ENCODE measurements at places on chromosomes 12 and 14.

GRCh38 chr14:55858604-55859003 is 259.6 kb upstream of the PELI2 start:
- DNase-seq = no peak

DNA sequence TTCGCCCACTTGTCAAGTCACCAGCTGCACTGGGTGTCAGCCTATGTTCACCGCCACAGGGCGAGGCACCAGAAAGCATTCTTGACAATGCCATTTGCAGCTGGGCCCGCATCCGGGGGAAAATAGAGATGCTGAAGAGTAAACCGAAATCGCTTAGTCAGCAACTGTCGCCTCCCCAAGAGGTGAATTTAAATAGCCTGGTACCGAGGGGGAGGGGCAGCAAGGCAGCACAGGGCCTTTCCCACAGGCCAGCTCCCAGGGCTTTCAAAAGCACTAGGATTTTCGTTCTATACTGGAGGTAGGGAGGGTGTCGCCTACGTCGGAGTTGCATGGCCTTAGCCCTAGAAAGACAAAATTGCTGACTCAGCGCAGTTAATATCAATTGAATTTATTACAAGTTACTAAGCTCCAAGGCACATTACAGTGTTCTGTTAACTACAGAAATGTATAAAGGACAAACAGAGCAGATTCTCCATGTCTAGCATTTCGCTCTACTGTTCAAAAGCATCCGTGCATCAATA is 4.3 kb downstream of the IRF2BPL start:
- peak; percentile 65 for DNase-seq

- peak; percentile 88 for DNase-seq
These were observed 16.6 kb downstream of the HIP1R start for GRCh38 chr12:122851820-122852219.

- DNase-seq = no peak
These were observed 1157.2 kb downstream of the TMEM121 start for GRCh38 chr14:106683631-106684030.

- no peak for DNase-seq
These were observed 395.0 kb downstream of the ZFP36L1 start for GRCh38 chr14:68397822-68398221.

DNA sequence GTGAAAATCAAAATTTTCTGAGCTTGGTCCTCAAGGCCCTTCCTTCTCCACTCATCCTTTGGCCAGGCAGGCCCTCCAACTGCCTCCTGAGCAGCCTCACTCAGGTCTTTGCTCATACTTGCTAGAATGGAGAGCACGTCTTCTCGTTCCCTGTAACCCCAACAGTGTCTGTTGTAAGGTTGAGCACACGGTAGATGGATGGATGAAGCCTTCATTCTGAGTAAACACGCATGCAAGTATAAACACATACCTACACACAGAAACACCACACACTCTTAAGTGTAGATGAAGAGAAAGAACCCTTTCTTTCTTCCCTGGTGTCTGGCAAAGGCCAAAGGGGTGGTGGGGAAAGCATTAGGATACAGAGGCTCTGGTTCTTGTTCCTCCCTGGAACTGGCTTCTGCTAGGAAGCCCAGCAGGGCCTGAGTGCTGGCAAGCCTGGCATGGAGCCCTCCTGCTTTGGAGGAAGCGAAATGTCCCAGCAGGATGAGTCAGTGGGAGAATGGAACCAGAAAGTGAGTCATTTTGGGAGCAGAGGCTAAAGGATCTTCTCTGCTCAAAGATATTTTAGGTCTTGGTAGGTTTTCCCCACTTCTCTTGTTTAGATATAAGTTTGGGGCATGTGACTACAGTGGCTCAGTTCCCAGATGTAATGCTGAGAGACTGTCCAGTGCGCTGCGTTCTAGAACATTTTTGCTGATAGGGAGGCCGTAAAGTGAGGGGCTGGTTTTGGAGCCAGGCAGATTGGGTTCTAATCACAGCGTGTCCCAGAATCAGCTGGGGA is 127.4 kb downstream of the CACNA1C start:
- peak; percentile 80 for DNase-seq

GRCh38 chr12:46160101-46160980 is 108.5 kb downstream of the SLC38A1 start:
- peak; percentile 90 for DNase-seq

DNA sequence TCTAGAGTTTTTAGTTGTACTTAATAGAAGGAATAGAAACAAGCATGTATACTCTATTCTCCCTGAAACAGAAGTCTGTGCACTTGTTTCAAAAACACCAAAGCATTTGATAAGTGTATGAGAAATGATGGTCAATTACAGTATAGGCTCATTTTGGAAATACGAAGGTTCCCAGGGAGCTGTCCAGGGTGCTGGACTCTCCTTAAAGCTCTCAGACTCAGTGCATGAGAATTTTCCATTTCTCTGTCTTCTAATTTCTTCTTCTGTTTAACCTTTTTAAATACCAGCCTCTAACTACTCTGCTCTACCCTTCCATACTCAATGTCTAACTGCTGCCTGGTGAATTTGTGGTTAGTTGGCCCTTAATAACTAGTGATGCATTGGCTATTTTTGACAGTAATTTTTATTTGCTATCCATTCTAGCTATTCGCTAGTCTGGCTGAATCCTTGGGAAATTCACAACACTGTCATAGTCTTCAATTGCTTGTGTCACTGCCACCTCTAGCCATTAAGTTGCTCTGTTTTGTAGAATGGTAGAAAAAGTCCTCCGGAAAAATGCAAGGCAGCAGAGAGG is 229.2 kb downstream of the NRXN3 start:
- DNase-seq = no peak

- no peak for DNase-seq
These were observed 7.6 kb upstream of the EXD2 start for GRCh38 chr14:69183735-69184134.

DNA sequence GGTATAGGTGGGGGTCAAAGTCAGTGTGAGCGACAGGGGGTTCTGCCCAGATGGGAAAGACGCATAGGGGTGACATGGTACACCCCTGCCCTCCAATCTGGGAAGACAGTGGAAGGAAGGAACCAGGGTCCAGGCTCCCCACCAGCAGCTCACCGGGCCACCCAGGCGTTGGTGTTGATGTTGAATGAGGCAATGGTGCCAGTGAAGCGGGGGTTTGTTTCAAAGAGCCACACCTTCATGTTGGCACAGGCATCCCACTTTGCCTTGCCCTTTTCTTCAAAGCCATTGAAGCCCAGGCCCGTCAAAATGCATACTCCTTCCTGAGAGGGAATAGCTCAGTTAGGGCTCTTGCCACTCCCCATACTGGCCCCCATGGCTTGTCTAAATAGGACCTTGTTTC is 7.5 kb downstream of the EMG1 start:
- DNase-seq = no peak

GRCh38 chr12:62372825-62373224 is 93.8 kb upstream of the MON2 start:
- DNase-seq = no peak

- no peak for DNase-seq
These were observed 452.2 kb upstream of the RPL10L start for GRCh38 chr14:47103771-47104170.

- DNase-seq = no peak
These were observed 41.6 kb downstream of the TRHDE start for GRCh38 chr12:72313806-72314205.

- no peak for DNase-seq
These were observed 49.7 kb downstream of the LRIG3 start for GRCh38 chr12:58870595-58870994.

DNA sequence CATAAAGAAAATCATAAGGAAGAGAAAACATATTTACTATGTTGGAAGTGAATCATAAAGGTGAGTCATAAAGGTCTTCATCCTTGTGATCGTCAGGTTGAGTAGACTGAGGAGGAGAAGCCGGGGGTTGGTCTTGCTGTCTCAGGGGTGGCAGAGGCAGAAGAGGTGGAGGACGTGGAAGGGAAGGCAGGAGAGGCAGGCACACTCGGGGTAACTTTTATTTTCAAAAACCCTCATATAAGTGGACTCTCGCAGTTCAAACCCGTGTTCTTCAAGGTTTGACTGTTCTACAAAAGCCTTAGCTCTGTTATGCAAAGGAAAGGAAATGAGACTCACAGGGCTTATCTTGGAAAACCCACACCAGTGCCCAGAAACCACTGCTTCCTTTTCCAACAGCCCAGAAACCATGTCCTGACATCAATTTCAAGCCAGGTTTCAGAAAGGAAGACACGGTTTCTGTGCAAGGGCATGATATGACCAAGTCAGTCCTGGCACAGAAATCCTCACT is 14.0 kb downstream of the SMCO2 start:
- peak; percentile 67 for DNase-seq

DNA sequence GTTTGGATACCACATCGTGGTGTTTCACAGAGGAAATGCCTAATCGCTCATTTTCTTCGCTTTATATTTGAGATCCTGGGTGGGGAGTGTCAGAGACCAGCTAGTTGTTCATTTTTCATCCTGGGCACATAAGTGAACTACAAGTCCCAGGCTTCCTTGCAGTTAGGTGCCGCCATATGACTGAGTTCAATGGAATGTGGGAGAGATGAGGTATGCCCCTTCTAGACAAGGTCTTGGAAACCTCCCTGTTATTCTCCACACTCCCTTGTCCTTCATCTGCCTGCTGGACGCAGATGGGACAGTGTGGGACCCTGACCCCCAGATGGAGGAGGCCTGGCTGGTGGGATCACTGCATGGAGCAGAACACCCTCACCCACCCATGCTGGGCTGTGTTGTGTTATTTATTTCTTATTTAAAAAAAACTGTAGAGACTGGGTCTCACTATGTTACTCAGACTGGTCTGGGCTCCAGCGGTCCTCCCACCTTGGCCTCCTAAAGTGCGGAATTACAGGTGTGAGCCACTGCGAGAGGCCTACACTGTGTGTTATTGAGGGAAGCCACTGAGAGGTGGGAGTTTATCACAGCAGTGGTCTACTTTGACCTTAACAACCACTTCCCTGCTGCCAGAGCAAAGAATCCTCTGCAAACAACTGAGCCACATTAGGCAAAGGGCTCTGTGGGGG is 42.9 kb upstream of the VRK1 start:
- peak; percentile 24 for DNase-seq

GRCh38 chr12:47757840-47758583 is 668 bp downstream of the RAPGEF3 start:
- no peak for DNase-seq

DNA sequence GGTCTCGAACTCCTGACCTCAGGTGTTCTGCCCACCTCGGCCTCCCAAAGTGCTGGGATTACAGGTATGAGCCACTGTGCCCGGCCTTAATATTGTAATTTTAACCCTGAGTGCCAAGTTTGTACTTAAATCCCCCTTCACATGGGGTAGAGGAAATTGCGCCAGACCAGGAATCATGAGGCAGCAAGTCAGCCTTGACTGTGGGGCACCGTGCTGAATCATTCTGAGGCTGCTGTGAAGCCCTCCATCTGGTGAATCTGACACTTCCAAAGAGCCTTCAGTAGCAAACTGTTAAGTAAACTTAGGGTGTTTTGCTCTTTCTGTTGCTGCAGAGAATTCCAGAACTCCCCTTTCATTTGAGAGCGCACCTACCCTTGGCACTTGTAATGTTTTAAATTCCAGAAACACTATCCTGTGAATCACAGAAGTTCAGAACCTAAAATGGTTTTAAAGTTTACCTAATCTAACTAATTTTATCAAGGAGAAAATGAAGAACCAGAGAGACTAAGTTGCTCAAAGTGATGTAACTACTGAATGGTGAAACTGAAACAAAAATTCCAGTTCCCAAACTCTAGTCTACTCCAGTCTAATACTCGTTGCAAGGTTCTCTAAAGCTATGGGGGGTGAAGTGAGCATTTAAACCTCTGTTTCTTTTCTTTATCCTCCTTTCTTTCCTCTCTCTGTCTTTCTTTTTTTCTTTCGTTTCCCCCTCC is 7.5 kb downstream of the HEBP1 start:
- DNase-seq = peak; percentile 20

DNA sequence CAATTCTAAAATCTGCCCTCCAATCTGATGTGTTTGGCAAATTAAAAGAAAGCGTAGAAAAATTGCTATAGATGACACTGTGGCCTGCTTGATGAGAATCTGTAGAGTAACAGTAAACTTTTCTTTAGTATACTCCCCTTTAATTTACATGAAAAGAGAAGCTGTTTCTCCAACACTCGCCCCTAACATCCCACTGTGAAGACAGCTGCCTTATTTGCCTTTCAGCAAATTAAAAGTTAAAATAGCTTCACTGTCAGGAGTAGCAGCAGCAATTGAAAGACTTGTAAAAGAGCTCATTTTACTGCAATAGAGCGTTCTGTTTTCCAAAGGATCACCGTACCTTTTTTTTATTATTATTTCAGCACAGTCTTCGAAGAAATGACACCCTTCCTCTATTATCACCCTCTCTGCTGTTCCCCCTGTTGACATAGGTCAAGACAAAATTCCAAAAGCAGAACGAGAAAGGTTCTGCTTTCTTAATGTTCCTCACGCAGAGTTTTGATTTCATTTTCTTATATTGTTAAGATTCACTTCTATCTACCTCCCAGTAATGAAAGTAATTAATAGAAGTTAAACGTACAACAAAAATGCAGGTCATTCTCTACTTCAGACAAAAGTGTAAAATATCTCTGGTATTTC is 153.5 kb upstream of the USP15 start:
- no peak for DNase-seq

- DNase-seq = no peak
These were observed at the start of gene CD4 for GRCh38 chr12:6788972-6789924. Gene CD4, plus strand, starts transcription at chr12:6789528. Its CDS starts 10,611 bp downstream, at chr12:6800139.

DNA sequence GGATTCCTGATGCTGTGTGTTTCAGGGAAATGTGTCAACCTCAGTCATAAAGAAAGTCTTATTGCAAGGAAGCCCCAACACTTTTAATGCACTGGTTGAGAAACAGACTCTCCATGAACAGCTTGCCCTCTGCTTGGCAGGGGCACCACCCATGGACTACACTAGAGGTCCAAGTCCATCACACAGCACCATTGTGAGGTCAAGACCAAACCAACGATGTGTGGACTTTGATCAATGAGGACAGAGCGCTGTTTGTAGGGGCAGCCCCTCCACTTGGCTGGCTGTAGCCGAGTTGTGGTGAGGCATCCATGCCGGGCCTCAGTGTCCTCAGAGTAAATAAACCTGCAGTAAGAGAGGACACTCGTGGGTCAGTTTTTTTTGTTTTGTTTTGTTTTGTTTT is 29.8 kb downstream of the ZFYVE21 start:
- DNase-seq = no peak

DNA sequence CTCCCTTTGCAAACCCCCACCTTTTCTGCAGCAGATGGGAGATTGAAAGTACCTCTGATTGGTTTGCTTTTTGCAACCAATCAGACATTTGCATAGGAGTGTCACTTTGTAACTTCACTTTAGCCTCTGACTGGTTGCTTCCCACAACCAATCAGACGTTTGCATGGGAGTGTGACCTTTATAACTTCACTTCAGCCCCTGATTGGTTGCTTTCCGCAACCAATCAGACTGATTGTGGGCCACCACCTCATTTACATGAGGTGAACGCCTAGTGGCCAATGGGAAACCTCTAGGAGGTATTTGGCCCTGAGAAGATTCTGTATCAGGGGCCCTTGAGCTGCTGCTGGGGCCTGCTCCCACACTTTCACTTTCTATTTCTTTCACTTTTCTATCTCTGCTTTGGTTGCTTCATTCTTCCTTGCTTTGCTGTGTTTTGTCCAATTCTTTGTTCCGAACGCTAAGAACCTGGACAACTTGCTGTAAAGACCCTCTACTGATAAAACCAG is 106.0 kb upstream of the PRICKLE1 start:
- DNase-seq = no peak
